Esophagus squamous epithelium (tissue), 5 donors: ENCODE measurements at places on chromosomes 3 and 15.

DNA sequence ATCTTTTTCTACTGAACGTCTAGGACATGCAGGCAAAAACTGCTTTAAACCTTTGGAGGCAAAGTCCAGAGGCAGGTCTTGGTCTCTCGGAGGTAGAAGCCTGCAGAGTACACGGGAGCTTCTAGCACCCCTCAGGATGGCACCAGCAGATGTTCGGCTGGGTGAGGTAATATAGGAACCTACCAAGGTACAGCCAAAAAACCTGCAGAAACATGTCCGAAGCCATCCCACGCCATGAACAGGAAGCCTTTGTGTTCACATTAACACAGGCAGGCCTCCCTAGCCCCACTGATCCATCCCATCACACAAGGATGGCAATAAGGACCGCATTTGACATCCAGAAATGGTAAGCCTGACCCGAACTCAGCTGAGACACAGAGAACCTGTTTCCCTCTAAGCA lies 157.9 kb upstream of the HES1 start:
- no peak for DNase-seq

- peak; percentile 7 for DNase-seq
Measured at GRCh38 chr3:40476478-40477470, at the start of gene ZNF619. Gene ZNF619 (plus strand): TSS chr3:40477122. CDS start chr3:40477980, 858 bp downstream.

DNA sequence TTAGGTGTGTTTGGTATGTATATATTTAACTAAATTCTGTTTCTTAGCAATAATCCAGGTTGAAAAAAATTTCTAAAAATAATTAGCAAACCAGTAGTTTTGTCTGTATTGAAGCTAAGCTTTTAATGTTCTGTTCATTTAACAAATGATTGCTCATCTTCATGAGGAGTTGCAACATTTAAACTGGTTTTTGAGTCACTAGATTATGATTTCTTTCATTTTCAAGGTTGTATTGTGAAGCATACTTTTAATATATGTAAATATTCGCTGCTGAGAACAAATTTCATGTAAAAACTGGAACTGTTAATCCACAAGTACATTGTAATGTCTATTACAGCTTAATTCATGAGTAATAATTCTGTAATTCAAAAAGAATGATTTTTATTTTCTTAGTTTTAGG lies 192.7 kb downstream of the MBNL1 start:
- no peak for DNase-seq

DNA sequence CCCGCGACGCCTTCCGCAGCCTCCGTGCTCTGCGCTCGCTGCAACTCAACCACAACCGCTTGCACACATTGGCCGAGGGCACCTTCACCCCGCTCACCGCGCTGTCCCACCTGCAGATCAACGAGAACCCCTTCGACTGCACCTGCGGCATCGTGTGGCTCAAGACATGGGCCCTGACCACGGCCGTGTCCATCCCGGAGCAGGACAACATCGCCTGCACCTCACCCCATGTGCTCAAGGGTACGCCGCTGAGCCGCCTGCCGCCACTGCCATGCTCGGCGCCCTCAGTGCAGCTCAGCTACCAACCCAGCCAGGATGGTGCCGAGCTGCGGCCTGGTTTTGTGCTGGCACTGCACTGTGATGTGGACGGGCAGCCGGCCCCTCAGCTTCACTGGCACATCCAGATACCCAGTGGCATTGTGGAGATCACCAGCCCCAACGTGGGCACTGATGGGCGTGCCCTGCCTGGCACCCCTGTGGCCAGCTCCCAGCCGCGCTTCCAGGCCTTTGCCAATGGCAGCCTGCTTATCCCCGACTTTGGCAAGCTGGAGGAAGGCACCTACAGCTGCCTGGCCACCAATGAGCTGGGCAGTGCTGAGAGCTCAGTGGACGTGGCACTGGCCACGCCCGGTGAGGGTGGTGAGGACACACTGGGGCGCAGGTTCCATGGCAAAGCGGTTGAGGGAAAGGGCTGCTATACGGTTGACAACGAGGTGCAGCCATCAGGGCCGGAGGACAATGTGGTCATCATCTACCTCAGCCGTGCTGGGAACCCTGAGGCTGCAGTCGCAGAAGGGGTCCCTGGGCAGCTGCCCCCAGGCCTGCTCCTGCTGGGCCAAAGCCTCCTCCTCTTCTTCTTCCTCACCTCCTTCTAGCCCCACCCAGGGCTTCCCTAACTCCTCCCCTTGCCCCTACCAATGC lies 2.0 kb downstream of the ISLR start:
- DNase-seq = no peak

DNA sequence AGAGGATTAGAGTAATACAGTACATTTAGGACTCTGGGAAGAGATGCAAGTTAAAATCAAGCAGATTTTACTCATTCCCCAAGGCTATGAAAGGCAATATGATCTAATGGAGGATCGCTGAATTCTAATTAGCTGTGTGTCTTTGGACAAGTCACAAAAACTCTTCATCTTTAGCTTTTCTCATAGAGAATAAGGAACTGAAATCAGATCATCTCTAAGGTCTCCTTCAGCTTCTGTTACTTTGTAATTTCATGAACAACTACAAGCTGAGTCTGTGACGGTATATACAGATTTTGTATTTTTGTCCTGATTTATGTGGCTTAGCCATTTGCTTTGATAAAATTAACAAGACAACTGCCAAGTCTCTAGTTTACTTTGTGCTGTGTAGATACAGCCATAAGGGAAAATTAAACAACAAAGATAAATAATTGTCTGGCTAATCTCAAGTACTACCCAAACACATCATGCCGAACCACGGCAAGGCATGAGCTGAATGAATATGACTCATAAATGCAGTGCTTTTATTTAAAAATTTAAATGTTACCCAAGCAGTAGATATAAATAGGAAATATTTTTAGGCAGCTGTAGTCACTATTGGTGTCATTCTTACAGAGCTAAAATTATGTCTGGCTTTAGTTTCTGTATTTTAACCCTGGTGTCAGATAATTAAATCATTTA lies 81.5 kb downstream of the GAP43 start:
- no peak for DNase-seq

DNA sequence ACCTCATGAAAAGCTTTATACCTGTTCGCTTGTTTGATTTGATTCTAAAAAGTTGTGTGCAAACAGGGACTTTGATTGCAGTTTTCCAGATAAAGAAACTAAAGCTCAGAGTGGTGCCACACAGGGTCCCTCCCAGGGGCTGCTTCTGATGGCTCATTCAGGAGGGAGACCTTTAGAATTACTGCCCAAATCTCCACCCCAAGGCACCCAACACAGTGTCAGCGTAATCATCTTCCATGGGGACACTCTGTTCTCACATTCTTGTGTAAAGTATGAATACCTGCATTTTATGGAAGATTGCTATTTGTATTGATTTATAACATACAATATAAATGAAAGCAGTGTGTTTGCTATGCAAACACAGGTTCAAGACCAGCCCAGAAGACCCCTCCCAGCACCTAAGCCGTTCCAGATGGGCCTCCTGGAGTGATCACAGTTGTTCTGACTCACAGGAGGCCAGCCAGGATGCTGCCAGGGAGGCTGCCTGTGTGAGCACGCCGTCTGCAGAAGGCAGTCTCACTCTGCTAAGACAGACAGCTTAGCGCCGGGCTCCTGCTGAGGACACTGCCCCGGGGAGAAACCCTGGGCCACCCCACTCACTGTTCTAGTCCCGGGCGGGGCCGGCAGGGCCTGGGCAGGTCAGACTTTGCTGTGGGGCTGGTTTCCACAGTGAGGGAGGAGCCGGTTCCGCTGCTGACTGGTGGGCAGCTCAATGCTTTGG lies 185.6 kb downstream of the FAM43A start:
- DNase-seq = no peak

GRCh38 chr3:100030346-100030745 lies 84.0 kb downstream of the FILIP1L start:
- no peak for DNase-seq

DNA sequence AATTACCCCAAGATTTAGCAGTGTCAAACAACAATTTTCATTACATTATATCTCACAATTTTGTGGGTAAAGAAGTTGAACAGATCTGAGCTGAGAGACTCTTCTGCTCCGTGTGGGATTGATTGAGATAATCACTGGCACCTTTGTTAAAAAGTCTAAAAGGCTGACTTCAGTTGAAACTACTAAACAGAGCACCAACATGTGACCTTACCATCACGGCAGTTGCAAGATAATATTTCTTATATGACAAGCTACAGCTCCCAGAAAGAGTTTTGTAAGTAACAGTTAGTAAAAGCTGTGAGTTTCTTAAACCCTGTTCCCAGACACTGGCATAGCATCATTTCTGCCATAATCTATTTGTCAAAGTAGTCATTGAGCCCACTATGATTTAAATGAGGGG lies 25.0 kb downstream of the CGGBP1 start:
- DNase-seq = no peak

- DNase-seq = no peak
Measured at GRCh38 chr15:58517682-58518525, 86.1 kb downstream of the LIPC start.

DNA sequence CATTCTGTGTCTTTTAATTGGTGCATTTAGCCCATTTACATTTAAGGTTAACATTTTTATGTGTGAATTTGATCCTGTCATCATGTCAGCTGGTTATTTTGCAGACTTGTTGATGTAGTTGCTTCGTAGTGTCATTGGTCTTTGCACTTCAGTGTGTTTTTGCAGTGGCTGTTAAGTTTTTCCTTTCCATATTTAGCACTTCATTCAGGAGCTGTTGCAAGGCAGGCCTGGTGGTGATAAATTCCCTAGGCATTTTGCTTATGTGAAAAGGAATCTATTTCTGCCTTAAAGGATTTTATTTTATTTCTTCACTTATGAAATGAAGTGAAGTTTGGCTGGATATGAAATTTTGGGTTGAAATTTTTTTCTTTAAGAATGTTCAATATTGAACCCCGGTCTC lies 70.2 kb upstream of the CD96 start:
- DNase-seq = no peak

DNA sequence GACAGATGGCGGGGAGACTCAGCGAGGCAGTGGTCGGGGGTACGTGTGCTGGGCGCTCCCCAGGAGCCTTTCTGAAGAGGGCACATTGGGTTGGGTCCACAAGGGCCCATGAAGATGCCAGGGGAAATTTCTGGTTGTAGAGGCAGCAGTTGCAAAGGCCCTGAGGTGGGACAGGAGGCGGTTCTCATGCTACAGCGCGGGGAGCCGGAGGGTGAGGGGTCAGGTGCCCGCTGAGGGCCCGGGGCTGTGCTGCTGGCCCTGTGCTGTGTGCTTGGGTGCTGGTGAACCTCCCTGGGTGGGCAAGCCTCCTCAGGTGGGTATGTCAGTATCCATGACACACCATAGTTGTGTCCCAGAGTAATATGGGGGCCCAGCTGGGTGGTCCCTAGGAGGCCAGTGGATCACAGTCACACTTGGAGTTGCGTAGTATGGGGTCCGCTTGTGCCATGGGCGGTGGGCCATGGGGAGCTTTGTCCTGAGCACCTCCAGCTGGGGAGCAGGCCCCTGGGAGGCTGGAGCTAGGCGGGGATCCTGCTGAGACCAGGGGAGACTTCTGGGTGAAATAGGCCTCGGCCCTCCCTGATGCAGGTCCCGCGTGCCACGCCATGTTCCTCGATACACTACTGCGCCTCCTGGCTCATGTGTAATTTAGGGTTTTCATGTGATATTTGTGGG lies 44.3 kb downstream of the PLXNA1 start:
- no peak for DNase-seq

GRCh38 chr3:4322635-4323034 lies 19.5 kb downstream of the SETMAR start:
- no peak for DNase-seq

DNA sequence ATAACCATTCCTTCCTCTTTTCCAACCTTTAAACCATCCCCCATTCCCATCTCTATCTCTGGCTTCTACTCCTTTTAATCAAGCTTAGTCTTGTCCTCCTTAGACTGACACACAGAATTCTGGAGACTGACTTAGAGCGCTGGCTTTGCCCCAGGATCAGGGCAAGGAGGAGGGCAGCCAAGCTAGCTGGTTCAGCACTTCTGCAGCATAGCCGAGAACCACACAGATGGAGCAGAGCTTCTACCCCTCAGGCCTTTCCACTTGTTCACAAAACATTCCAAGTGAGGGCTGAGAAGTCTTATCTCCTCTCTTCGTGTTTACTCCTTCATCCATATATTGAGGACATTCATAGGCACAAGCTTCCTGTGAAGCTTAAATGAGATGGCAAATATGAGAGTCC lies 246.5 kb upstream of the PEX5L start:
- DNase-seq = no peak

- no peak for DNase-seq
Measured at GRCh38 chr15:47484059-47484458, 233.2 kb upstream of the SEMA6D start.

DNA sequence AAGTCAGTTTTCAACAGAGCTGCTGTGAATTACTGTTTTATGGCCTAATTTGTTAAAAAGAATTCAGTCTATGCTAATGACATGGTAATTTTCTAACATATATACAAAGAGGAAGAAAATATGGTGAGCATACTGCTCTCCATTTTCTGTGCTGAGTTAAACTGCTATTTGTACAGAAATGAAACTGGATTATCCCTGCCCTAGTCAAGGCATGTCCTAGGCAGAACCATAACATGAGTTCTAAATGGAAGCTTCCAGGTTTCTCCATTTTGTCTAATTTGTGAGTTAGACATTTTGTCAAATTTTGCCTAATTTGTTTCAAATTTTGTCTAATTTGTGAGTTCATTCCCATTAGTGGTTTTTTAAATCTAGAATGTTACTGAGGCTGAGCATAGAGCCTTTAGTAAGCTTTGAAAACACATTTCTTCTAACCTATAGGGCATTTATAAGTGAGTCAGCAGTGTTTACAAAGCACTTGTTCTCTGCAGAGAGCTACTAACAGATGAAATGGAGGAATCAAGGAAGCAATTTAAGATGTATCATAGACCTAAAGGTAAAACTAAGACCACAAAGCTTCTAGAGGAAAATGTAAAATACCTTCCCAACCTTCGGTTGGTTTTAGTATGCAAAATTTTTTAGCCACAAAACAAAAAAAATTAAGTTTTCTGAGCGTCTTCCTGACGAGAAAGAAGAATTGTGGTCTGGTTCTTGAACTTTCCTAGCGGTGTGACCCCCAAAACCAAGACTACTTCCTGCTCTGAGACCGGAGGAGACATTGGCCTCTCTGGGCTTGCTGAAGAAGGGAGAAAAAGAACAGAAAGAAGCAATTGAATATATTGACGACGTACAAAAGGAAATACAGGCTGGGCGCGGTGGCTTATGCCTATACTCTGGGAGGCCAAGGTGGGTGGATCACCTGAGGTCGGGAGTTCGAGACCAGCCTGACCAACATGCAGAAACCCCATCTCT lies 9.8 kb downstream of the P2RY14 start:
- no peak for DNase-seq

DNA sequence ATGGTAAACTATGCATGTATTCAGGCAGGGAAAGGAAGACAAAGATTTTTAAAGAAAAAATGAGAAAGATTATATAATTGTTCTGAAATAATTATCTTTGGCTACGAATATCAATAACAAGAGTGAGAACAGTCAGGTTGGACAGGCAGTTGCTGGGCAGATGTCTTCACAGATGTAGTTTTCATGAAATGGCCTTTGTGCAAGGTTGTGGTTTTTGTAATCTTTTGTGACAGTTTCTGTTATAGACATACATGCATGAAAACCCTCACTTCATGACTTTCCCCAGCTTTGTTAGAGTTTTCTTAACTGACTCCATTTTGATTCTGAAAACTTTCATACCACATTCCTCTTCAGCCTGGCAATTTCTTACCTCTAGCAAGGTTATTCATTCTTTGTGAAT lies 34.9 kb upstream of the SLC25A36 start:
- DNase-seq = no peak
